ENCODE measurements at places on chromosomes 7 and 10. TPM values are rescaled to one million over a fixed set of nuclear protein-coding genes. Genes with fewer than 3 reads are reported as not detected.

GRCh38 chr7:4883372-4884144 lies at the start of gene RADIL:
RADIL (minus strand) TSS chr7:4883716; CDS start chr7:4878139, 5,577 bp downstream.
- H3K27ac ChIP-seq, result no peak within 1 kb of the TSS
- peak; percentile 89 for DNase-seq
- no peaks in the 10 kb centered on the region for H3K36me3 ChIP-seq
- H3K4me3 ChIP-seq, result peak within 1 kb of the TSS; percentile 3
- peaks cover 8% of the 10 kb centered on the region for H3K4me1 ChIP-seq

TRAPPC14 gene
- total RNA-seq, result 24.0 TPM

DNA sequence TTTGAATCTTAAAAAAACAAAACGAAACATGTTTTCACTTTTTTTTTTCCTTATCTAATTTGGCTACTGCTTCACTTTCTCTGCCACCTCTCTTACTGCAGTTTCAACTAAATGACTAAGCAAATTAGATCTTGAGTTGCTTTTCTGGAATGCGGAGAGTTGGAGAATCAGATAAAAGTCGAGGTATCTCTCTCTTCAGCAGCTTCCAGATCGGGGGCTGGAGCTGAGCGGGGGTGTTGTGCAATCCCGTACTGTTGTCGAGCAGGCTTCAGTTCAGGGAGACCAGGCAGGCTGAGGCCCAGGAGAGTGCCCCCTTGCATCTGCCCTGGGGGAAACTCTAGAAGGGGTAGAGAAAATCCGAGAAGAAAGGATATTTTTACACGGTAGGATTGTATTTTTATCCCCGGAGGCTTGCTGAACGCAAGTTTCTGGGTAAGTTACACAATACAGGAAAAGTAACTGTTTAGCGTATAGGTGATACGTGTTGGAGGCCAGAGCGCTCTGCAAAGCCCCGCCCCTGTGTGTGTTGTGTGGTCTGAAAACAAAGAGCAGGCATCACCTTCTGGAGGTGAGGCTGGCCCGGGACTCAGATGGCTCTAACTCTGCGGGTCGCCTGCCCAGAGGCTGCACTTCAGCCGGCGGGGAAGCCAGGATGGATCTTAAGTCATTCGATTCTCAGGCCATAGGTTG lies 116.6 kb downstream of the KLF6 start:
- H3K27me3 ChIP-seq, result no peaks in the 10 kb centered on the region
- no peaks in the 10 kb centered on the region for H3K4me1 ChIP-seq
- H3K27ac ChIP-seq, result no peak overlapping the region
- no peak overlapping the region for H3K4me3 ChIP-seq

- no peak for DNase-seq
- no peaks in the 10 kb centered on the region for H3K4me1 ChIP-seq
- no peak overlapping the region for H3K27ac ChIP-seq
- no peaks in the 10 kb centered on the region for H3K27me3 ChIP-seq
These were observed 82.2 kb downstream of the KBTBD2 start for GRCh38 chr7:32809347-32809746.

DBNL gene
- 94.0 TPM for total RNA-seq

DNA sequence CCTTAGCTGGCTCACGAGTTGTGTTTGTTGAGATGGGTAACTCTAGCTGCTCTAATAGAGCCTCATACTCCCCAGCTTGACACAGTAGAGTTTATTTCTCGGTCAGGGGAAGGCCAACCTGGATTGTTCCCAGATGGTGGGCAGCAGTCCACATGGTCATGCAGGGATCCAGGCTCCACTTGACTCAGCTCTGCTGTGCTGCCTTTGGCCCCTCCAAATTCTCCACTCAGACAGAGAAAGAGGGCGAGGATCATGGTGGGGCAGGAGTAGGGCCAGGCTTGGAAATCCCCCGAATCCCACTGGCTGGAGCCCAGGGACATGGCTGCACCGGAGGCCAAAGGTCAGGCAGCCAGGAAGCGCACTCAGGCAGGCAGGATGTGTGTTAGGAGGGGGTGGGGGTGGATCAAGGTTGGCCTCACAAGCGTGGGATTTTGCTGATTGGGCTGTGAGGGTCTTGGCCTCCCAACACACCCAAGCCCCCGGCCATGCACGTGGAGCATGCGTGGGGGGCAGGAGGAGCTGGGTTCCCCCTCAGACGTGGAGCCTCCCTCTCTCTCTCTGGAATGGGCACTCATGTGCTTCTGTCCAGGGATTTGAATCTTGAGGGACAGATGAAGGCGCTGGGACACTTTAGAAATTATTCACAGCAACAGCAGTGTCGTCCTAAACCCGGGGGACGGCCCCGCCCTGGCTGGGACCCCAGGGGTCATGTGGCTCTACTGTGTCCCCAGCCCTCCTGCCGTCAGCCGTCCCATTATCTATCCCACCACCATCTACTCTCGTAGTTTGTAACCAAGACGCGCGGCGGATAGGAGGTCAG lies 44.8 kb downstream of the PDGFA start:
- H3K36me3 ChIP-seq, result no peaks in the 10 kb centered on the region
- no peak for DNase-seq
- no peak overlapping the region for H3K27ac ChIP-seq
- peaks cover 13% of the 10 kb centered on the region for H3K4me1 ChIP-seq
- H3K4me3 ChIP-seq, result no peak overlapping the region
- no peaks in the 10 kb centered on the region for H3K27me3 ChIP-seq

DNA sequence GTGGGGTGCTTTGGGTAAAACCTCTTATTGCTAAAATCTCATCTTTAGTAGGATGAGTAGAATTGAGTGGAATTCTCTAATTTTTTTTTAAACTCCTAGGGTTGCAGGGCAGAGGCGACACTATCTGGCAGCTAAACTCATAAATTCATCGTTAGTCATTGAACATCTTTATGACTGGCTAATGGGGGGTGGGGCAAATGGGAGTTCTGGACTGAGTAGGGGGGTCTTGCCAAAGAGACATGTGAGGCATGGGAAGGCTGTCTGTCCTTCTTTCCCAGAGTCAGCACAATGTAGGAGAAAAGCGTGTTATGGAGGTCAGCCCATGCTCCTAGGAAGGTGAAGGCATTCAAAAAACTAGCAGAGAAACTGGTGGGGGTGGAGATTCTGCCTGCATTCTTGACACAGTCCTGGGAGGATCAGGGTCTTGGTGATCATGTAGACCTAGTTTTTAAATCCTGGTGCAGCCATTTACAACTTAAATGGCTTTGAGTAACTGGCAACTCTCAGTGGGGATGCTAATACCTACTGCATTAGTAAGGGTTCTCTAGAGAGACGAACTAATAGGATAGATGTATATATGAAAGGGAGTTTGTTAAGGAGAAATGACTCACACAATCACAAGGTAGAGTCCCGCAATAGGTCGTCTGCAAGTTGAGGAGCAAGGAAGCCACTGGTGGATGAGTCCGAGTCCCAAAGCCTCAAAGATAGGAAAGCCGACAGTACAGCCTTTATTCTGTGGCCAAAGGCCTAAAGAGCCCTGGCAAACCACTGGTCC lies 47.7 kb downstream of the EMX2 start:
- no peaks in the 10 kb centered on the region for H3K27me3 ChIP-seq
- no peak overlapping the region for H3K27ac ChIP-seq
- no peaks in the 10 kb centered on the region for H3K4me1 ChIP-seq
- no peaks in the 10 kb centered on the region for H3K36me3 ChIP-seq

- peaks cover 8% of the 10 kb centered on the region for H3K36me3 ChIP-seq
- no peaks in the 10 kb centered on the region for H3K27me3 ChIP-seq
- no peak for DNase-seq
- no peak overlapping the region for H3K27ac ChIP-seq
- no peaks in the 10 kb centered on the region for H3K4me1 ChIP-seq
- H3K4me3 ChIP-seq, result no peak overlapping the region
These were observed 78.8 kb downstream of the SND1 start for GRCh38 chr7:127730658-127731276.

PNLIPRP1 gene
- total RNA-seq, result not detected

GRCh38 chr7:108002726-108003598 lies at the start of gene LAMB1:
LAMB1 (minus strand) TSS chr7:108003161; CDS start chr7:108002885, 276 bp downstream.
- H3K27me3 ChIP-seq, result no peaks in the 10 kb centered on the region
- H3K27ac ChIP-seq, result peak within 1 kb of the TSS; percentile 99
- peak within 1 kb of the TSS; percentile 84 for H3K4me3 ChIP-seq
- DNase-seq, result peak; percentile 83
- peaks cover 3% of the 10 kb centered on the region for H3K36me3 ChIP-seq
- H3K4me1 ChIP-seq, result peaks cover 45% of the 10 kb centered on the region

GRCh38 chr7:30327813-30328212 lies 43.4 kb downstream of the ZNRF2 start:
- H3K27me3 ChIP-seq, result no peaks in the 10 kb centered on the region
- no peak overlapping the region for H3K4me3 ChIP-seq
- H3K27ac ChIP-seq, result no peak overlapping the region
- H3K36me3 ChIP-seq, result no peaks in the 10 kb centered on the region

SEMA3A gene
- 1.7 TPM for total RNA-seq

DNA sequence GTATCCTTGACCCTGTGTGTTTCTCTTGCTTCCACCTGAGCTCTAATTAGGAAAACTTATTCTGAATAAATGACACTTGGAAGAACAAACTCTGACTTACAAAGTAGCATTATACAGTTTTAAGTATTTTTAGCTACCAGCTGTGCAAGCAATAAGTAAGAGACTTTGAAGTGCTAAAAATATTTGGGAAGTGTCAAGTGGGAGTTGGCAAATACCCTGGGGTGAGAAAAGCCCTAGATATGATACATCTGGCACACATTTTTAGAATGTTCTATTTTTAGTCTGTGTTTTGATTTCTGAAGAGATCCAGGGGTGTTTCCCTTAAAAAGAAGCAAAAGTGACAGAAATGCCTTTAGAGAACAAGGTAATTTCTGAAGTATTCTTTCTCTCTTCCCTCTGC lies 132.7 kb upstream of the TEX47 start:
- no peaks in the 10 kb centered on the region for H3K36me3 ChIP-seq
- no peaks in the 10 kb centered on the region for H3K4me1 ChIP-seq
- H3K4me3 ChIP-seq, result no peak overlapping the region
- H3K27ac ChIP-seq, result no peak overlapping the region
- H3K27me3 ChIP-seq, result no peaks in the 10 kb centered on the region
- no peak for DNase-seq

GRCh38 chr10:2777666-2778355 lies 289.5 kb upstream of the PFKP start:
- no peaks in the 10 kb centered on the region for H3K36me3 ChIP-seq
- no peaks in the 10 kb centered on the region for H3K27me3 ChIP-seq
- DNase-seq, result no peak
- no peak overlapping the region for H3K4me3 ChIP-seq
- no peak overlapping the region for H3K27ac ChIP-seq

GRCh38 chr10:118668228-118668952 lies 72.9 kb upstream of the PRLHR start:
- no peak overlapping the region for H3K4me3 ChIP-seq
- peaks cover 2% of the 10 kb centered on the region for H3K27me3 ChIP-seq

DNA sequence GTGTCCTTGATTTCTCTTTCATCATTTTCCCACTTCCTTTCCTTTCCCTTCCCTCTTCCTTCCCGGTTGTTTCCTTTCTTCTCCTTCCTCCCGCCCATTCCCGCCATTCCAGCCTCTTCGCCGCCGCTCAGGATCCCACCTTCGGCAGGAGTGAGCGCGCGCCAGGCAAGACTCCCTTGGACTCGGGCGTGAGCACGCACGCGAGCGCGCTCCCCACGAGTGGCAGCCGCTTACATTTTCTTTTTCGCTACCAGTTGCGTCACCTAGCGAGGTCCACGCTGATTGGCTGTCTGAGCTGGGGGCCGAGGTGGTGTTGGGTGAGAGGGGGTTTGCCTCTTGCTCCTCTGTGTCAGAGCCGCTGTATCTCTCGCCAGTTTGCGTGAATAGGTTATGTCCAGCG lies 11.8 kb downstream of the ZAN start:
- no peak overlapping the region for H3K4me3 ChIP-seq
- no peaks in the 10 kb centered on the region for H3K27me3 ChIP-seq
- DNase-seq, result peak; percentile 49
- H3K4me1 ChIP-seq, result no peaks in the 10 kb centered on the region
- no peak overlapping the region for H3K27ac ChIP-seq
- no peaks in the 10 kb centered on the region for H3K36me3 ChIP-seq

- no peak for DNase-seq
- H3K36me3 ChIP-seq, result no peaks in the 10 kb centered on the region
- no peak overlapping the region for H3K27ac ChIP-seq
- no peak overlapping the region for H3K4me3 ChIP-seq
- no peaks in the 10 kb centered on the region for H3K27me3 ChIP-seq
These were observed 232.6 kb upstream of the HABP2 start for GRCh38 chr10:113320211-113320610.

GRCh38 chr7:148867596-148868377 lies 16.3 kb downstream of the EZH2 start:
- H3K36me3 ChIP-seq, result no peaks in the 10 kb centered on the region
- DNase-seq, result no peak
- no peak overlapping the region for H3K27ac ChIP-seq
- no peak overlapping the region for H3K4me3 ChIP-seq
- H3K4me1 ChIP-seq, result no peaks in the 10 kb centered on the region
- no peaks in the 10 kb centered on the region for H3K27me3 ChIP-seq

DNA sequence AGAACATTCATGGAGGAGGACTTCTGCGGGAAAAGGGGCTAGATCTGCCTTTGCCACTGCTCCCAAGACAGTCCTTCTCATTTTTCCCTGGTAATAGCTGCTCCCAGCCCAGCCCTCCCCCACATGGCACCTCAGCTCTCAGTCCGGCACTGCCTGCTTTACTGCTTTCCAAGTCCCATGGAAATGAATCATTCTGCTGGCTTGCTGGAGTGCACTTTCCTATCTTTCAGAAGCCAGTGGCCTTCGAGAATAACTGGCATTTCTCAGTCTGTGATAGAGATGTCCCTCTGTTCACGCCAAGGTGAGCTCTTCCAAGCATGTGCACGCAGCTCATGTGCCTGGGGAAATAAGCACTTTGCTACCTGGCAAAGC lies 61.4 kb downstream of the SYPL1 start:
- H3K4me3 ChIP-seq, result no peak overlapping the region
- peaks cover 15% of the 10 kb centered on the region for H3K27me3 ChIP-seq
- H3K4me1 ChIP-seq, result no peaks in the 10 kb centered on the region
- no peaks in the 10 kb centered on the region for H3K36me3 ChIP-seq
- peak; percentile 65 for DNase-seq

DNA sequence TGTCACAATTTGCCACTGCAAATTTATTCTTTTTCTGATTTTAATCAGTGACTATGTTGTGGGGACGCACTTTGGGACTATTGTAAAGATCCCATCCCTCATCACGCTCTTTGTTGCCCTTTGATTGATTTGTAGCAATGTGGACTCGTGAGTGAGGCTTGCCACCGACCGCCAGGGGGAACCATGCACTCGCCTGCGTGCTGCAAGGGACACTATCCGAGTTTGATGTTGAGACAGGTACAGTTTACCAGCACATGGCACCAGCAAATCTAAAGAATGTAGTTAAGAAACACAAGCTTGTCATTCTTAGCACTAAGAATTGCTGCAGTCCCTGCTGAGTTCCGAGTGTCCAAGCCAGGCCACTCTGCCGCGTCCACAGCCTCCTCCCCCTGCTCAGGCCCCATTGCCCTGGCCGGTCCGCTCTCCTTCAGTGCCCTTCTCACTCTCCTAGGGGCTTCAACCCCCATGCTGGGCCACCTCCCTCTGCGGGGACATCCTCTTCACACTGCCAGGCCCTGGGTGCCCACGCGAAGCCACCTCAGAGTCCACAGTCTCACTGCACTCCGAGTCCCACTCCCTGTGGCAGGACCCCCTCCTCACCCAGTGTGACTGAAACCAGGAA lies 2.0 kb upstream of the SFTPA2 start:
- H3K36me3 ChIP-seq, result no peaks in the 10 kb centered on the region
- H3K27me3 ChIP-seq, result peaks cover 9% of the 10 kb centered on the region
- H3K4me1 ChIP-seq, result no peaks in the 10 kb centered on the region
- H3K4me3 ChIP-seq, result no peak overlapping the region

Data from endothelial cell of umbilical vein (primary cell).